Stimulated activated CD4-positive, alpha-beta T cell treated with anti-CD3 and anti-CD28 coated beads, Interleukin-15, amount 100 ng/mL, for 48 hours (primary cell): ENCODE measurements at places on chromosomes 3 and 15.

DNA sequence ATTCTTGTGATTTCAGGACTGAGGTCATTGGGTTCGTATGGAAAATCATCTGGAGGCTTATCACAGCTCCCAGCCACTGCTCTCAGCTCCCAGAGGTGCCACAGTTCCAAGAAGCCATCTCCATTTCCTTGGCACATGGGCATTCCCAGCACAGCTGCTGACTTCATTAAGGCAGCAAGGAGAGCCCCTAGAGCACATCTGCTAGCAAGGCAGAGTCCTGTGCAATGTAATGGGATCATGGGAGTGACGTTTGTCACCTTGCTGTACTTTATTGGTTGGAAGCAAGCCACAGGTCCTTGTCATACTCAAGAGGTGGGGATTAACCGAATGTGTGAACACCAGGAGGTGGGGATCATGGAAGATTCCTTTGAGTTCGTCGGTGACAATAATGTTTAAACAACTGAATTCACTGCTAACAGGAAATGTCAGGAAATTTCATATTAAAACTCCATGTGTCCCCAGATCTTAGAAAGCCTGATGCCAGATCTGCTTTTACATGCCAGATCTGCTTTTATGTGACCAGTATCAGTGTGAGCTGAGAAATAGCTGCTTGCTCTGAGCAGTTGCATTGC, 148.8 kb downstream of the GABRG3 start:
- DNase-seq: no peak

DNA sequence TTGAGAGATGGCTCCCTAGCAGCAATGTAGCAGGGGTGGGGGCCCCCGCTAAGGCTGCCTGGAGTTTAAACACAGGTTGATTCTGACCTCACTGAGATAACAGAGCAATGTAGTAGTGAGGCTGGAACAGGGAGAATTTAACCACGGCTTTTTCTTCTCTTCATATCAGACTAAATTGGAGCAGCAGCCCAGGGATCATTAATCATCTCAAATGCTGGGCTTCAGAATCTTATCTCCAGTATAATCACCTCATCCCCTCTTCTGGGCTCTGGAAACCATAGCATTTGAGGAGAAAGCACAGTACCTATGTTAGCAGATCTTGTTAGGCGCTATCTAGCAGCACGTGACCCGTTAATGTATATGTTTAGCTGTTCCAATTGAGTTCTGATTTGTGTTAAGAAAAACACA, 25.4 kb upstream of the DET1 start:
- DNase-seq: no peak

DNA sequence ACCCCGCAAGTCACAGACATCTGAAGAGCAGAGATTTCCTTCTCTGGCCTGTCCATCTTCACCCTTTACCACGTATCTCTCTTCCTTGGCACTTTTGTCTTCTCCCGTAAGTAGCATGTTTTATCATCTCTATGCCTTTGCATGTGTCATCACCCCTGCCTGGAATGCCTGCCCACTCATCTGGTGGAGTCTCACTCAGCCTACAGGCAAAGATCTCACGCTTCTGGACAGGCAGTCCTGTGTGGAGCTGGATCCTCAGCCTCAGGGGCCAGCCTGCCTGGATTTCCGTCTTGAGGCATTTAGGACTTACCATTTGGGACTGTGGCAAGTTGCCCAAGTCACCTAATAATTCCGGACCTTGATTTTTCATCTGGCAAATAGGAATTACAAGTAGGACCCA, 114.3 kb upstream of the CACNA2D3 start:
- no peak for DNase-seq

GRCh38 chr3:183328823-183329222, 75.8 kb downstream of the B3GNT5 start:
- no peak for DNase-seq

- no peak for DNase-seq
These were observed 66.9 kb upstream of the MYO5C start for GRCh38 chr15:52362497-52362896.

DNA sequence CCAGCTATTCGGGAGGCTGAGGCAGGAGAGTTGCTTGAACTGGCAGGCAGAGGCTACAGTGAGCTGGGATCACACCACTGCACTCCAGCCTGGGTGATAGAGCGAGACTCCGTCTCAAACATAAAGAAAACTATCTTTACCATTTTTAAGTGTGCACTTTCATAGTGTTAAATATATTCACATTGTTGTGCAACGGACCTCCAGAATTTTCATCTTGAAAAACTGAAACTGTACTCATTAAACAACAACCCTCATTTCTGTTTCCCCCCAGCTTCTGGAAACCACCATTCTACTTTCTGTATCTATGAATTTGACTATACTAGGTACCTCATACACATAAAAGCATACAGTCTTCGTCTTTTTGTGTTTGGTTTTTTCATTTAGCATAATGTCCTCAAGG, 375.1 kb downstream of the SHQ1 start:
- no peak for DNase-seq

- DNase-seq: no peak
These were observed 304.3 kb downstream of the MAGI1 start for GRCh38 chr3:65734382-65734781.

DNA sequence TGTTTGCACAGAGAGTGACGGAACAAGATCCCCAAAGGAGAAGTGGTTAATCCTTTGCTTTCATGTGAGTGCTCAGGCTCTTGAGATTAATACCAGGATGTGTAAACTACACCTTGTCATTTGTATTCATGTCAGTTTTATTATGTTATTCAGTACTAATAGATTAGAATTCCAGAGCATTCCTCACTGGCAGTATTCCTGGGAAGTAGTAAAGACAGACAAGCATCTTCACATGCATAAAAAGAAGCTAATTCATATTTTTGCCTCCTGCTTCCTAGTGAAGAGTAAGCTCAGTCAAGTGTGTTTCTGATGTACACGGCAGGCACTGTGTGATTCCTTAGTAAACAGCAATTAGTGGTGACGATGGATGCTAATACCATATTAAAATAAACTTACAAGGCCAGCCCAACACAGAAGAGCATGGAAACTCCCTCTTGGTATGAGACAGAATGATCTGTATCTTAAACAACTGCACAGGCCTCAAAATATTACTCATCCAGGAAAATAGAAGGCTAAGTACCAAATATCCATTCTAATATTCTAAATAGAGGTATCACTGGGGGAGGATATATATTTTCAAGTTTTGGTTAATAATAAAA, 336.8 kb upstream of the MCTP2 start:
- DNase-seq: no peak

GRCh38 chr3:195366200-195366925, 76.5 kb downstream of the ACAP2 start:
- DNase-seq: no peak

DNA sequence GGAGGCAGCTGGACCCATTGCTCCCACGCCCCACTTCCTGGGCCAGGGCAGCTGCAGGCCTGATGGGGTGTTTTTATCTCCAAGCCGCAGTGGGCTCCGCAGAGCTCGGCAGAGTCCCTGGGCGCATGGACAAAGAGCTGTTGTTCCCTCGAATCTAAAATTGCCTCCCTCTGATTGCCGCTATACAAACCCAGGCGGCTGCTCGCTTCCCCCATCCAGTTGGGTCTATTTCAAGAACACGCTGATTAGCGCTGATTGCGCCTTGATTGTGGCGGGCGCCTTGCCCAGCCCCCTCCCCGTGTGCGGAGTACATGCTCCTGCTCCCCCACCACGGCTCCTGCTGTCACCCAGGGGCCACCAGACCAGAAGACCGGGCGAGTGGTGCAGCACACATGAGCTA, 43.4 kb upstream of the SLC6A1 start:
- DNase-seq: no peak

DNA sequence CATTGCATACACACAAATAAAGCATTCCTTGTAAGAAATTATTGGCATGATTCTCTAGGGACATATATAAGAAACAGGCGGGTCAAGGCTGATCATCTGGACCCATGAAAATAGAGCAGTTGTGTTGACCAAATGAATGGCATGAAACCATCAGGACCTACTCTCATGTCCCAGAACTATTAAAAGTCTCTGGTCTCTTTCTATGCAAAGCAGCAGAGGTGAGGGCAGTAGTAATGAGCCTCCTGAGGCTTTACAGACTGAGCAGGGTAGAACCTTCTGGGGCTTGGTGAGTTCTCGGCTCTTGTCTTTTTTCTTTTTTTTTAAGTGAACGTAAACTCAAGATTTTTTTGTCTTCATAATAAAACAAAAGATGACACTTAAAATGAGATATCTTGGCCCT, 9.3 kb downstream of the GLDN start:
- DNase-seq: no peak

GRCh38 chr15:38069511-38070011, 135.1 kb downstream of the TMCO5A start:
- DNase-seq: no peak

DNA sequence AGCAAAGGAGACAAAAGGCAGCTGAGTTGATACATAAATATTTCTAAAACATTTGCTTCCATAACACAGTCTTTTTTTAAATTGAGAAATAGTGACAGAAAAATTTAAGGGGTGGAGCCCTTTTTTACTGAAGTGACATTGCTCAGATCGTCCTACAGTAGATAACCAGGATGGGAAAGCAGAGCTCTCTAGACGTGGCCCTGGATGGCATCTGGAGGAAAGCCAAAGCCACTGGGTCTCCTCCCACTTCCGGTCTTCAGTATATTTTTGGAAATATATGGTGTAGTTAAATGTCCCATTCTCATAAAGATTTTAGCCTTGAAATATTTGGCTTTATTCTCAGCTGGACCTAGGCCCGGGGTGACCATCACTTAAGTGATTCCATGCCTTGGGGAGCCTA, 326.1 kb downstream of the ZNF621 start:
- DNase-seq: no peak

- DNase-seq: no peak
These were observed 96.1 kb downstream of the IGF2BP2 start for GRCh38 chr3:185728630-185729336.

- DNase-seq: no peak
These were observed 349.4 kb upstream of the TPRG1 start for GRCh38 chr3:188822411-188822810.

- DNase-seq: no peak
These were observed 3.1 kb downstream of the SKOR1 start for GRCh38 chr15:67828278-67828968.

DNA sequence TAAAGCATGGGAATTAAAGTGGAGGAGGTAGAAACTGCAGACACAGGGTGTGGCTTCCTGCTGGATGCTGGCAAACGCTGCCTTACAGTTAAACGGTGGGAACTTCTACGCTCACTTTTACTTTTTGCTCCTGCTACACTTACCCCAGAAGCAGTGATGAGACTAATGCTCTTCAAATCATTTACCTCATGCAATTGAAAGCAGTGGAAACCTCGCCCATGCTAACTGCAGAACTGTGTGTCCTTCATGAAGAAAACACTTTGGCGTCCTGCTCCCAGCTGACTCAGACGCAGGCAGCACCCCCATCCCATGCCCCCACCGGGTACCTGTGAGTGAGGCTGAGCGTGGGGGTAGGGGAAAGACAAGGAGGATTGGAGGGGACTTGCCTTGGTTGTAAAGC, 31.8 kb downstream of the UPK1B start:
- DNase-seq: no peak

GRCh38 chr3:27740854-27741253, 18.7 kb upstream of the EOMES start:
- no peak for DNase-seq

GRCh38 chr15:89794627-89795241, 18.6 kb downstream of the MESP2 start:
- DNase-seq: no peak

DNA sequence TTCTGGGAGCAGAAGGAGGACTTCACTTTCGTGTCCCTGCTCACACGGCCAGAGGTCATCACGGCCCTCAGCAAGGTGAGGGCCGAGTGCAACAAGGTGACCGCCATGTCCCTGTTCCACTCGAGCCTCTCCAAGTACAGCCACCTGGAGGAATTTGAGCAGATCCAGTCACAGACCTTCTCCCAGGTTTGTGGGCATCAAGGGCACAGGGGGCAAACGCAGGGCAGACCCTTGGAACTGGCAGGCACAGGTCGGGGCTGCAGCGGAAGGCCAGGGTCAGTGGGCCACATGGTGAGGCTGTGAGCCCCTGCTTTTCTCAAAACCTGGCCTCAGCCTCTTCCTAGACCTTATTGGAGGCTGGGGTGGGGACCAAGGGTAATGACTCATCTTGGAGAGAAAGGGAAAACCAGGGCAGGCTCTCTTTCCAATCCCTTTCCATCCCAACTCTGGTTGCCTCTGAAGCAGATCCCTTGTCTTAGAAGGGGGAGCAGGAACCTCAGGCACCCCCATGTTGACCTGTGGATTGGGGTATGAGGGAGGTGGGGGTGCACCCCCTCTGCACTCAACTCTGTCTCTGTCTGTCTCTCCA, 29.5 kb downstream of the DNAH1 start:
- DNase-seq: no peak

- DNase-seq: no peak
These were observed 286.7 kb upstream of the TGFBR2 start for GRCh38 chr3:30319713-30320112.

DNA sequence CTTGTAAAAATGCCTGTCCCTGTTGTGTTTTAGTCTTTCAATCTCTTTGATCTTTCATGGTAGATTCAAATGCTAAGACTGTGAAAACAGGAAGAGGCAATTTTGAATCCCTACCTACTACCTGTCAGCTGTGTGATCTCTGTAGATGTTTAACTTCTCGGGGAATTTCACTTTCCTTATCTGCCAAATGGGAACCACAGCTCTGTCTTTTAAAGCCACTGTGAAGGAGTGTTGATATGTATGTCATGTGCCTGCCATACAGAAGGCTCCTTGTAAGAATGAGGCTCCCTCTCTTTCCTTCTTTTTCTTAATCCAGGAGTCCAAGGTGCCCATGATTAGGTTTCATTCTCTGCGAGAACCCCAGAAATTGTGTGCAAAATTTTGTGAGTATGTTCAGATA, 139.6 kb upstream of the ADAMTS9 start:
- no peak for DNase-seq

DNA sequence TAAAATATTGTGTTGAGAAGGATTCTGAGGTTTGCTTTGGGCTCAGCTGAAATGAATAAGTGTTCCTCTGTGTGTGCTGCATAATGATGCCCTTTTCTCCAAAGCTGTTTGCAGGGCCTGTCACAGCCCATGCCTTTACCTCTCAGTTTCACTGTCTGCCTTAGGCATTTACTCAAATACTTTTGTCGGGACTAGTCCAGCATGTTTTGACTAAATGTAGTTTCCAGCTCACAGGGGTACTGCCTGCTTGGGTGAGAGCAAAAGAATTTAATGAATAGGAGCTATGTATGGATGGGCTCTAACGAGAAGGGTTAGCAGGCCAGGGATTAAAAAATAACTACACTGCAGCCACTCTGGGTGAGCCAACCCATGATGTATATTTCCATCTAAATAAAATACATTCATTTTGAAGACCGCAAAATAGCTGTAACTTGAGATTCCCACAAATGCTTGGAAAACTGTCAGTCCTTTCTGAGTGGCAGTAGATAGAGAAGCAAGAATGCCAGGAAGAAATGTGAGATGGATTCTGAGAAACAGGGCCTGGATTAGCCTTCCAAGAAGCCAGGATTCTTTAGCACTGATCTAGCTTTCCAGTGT, 549.2 kb upstream of the TBL1XR1 start:
- DNase-seq: no peak

DNA sequence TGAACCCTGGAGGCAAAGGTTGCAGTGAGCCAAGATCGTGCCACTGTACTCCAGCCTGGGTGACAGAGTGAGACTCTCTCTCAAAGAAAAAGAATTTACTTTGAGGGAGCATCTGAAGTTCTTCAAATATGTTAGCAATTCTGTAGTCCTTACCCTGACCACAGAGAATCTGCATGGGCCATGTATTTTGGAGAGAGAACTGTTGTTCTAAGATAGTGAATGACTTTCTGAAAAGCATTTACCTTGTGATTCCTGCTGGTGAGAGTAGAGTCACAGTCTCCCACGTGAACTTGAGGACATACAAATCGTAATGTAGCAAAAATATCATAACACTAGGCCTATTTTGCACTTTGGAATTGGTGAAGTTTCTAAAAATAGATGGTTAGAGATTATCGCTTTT, 3.9 kb downstream of the BRK1 start:
- no peak for DNase-seq
